ENCODE measurements at places on chromosomes 1 and 21. TPM values are rescaled to one million over a fixed set of nuclear protein-coding genes. Genes with fewer than 3 reads are reported as not detected.

DNA sequence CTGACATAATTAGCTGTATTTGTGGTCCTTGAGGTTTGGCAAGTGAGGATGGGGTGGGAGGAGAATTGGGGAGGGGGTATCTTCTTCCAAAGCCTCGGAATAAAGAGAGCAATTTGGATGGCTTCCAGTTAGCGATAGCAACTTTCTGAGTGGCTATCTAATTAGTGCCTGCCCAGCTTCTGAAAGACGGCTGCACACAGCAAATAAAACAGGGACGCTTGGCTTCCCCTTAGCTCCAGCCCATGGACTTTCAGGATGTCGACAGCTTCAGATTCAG, 31.1 kb downstream of the KLHDC7A start:
- H3K36me3 ChIP-seq, result no peaks in the 10 kb centered on the region
- no peak for DNase-seq
- H3K4me3 ChIP-seq, result no peak overlapping the region
- no peaks in the 10 kb centered on the region for H3K27me3 ChIP-seq
- no peak overlapping the region for H3K27ac ChIP-seq
- H3K4me1 ChIP-seq, result no peaks in the 10 kb centered on the region

GRCh38 chr1:208010487-208011071, 99.7 kb upstream of the CD34 start:
- DNase-seq, result no peak
- H3K4me3 ChIP-seq, result no peak overlapping the region
- H3K36me3 ChIP-seq, result no peaks in the 10 kb centered on the region
- H3K27ac ChIP-seq, result no peak overlapping the region

DNA sequence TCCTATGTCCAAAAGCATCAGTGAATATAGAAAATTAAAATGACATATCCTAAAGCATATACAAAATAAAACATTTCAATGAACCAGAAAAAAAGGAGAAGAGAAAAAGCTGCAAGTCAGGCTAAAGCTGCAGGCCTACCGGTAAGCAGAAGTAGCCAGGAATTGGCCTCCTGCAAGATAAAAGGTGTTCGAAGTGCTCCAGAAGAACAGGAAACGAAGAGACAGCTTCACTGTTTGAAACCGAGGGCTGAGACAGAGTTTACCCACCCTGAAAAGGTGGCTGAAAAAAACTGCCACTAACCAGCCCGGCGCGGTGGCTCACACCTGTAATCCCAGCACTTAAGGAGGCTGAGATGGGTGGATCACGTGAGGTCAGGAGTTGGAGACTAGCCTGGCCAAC, 37.4 kb downstream of the NSL1 start:
- H3K27me3 ChIP-seq, result no peaks in the 10 kb centered on the region
- no peaks in the 10 kb centered on the region for H3K36me3 ChIP-seq
- no peak overlapping the region for H3K4me3 ChIP-seq
- H3K4me1 ChIP-seq, result peaks cover 33% of the 10 kb centered on the region

- peaks cover 12% of the 10 kb centered on the region for H3K4me1 ChIP-seq
- H3K27ac ChIP-seq, result peak overlapping the region; percentile 89
- peak overlapping the region; percentile 97 for H3K4me3 ChIP-seq
These were observed 1.1 kb downstream of the ERO1B start for GRCh38 chr1:236280438-236281197.

Gene S100A7A
- not detected for total RNA-seq

- H3K4me1 ChIP-seq, result peaks cover 33% of the 10 kb centered on the region
- peaks cover 22% of the 10 kb centered on the region for H3K36me3 ChIP-seq
- peak overlapping the region; percentile 70 for H3K27ac ChIP-seq
These were observed 202.6 kb downstream of the APP start for GRCh38 chr21:25967901-25968438.

GRCh38 chr1:221840511-221841243, 98.8 kb upstream of the DUSP10 start:
- H3K27ac ChIP-seq, result no peak overlapping the region
- H3K36me3 ChIP-seq, result no peaks in the 10 kb centered on the region
- no peak overlapping the region for H3K4me3 ChIP-seq

GRCh38 chr1:65921446-65921845, 128.8 kb downstream of the PDE4B start:
- H3K27me3 ChIP-seq, result no peaks in the 10 kb centered on the region
- DNase-seq, result no peak
- H3K4me1 ChIP-seq, result no peaks in the 10 kb centered on the region
- no peaks in the 10 kb centered on the region for H3K36me3 ChIP-seq
- no peak overlapping the region for H3K4me3 ChIP-seq

DNA sequence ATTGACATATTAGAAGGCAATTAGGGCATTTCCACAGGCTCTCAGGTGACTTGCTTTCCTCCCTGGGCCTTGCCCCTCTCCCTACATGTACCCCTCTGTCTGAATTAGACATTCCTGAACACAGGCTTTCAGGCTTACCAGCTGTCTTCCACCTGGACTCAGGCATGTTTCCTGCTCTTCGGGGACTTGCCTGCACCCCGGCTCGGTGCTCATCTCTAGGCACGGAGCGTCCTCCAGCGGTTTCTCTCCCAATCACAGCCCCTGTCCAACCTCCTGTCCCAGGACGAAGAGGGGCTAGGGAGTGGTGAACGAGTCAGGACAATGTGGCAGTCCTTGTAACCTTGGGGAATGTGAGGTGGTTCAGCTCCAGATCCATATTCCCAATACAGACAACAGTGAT, 4.2 kb downstream of the PROK1 start:
- H3K4me1 ChIP-seq, result peaks cover 9% of the 10 kb centered on the region
- no peaks in the 10 kb centered on the region for H3K36me3 ChIP-seq
- no peak overlapping the region for H3K4me3 ChIP-seq

Gene PADI1
- total RNA-seq, result not detected

- H3K27me3 ChIP-seq, result no peaks in the 10 kb centered on the region
- H3K4me3 ChIP-seq, result no peak overlapping the region
- H3K27ac ChIP-seq, result no peak overlapping the region
- peaks cover 82% of the 10 kb centered on the region for H3K4me1 ChIP-seq
- DNase-seq, result no peak
- no peaks in the 10 kb centered on the region for H3K36me3 ChIP-seq
These were observed 22.0 kb downstream of the MAN1A2 start for GRCh38 chr1:117389284-117389683.

DNA sequence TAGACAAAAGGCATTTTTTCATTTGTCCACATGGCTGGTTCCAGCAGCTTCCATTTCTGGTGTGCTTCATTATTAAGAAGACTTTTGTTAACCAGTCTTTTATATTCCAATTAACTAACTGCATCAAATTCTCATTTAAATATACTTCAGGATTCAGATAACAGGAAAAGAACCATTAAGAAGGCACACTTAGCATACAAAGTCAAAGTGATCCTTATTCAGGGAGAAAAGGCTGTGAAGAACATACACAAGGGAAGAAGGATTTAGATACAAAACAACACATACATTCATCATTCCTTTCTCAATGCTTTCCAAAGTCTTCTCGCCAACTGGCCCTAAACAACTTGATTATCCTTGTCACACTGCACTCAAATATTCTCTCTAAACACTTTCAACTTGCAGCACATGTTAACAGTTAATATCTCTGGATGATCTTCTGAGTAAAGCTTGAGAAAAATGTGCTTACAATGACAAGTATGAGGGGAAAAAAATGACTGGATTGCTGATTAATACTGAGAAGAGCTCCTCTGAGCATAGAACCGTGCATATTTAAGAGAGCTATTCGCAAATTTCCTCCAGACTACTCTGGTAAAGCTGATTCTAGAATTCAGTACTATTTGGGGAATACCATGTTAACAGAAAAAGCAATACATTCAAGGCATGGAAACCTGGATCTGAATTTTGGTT, 225.2 kb upstream of the TNR start:
- H3K27ac ChIP-seq, result no peak overlapping the region
- no peaks in the 10 kb centered on the region for H3K4me1 ChIP-seq
- no peaks in the 10 kb centered on the region for H3K27me3 ChIP-seq
- DNase-seq, result no peak

Gene KCNK1
- 1.3 TPM for total RNA-seq

GRCh38 chr1:38546636-38547035, 312.9 kb downstream of the RRAGC start:
- H3K36me3 ChIP-seq, result no peaks in the 10 kb centered on the region
- no peak for DNase-seq
- H3K4me3 ChIP-seq, result no peak overlapping the region
- no peaks in the 10 kb centered on the region for H3K27me3 ChIP-seq
- H3K27ac ChIP-seq, result no peak overlapping the region

DNA sequence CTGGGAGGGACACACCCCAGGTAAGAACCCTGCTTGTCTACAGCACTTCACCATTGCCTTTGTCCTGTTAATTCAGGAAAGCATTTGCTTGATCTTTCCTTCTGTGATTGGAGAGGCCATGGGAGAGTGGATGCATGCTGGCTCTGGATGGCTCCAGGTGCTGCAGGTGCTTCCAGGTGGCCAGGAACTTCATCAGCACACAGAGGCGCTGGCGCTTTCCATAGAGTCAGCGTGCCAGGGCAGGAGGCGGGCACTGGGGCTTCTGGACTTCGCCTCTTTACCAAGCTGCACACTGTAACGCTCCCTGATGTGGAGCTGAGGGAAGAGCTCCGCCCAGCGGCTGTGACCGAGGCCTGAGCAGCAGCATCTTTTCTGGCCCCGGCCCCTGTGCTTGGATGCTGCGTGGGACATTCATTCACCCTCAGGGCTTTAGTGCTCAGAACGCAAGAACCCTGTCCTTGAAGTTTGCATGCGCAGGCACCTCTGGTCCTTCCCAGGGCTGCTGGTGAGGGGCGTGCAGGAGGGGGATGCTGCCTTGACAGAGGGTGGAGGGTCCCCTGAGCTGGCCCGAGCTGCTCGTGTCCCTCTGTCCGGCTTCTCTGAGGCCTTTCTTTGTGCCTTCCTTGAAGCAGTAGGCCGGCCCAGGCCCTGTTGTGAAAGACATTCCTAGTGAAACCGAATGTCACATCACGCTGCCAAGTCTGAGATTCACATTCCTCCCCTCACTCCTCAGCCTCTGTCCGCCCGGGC, 1.6 kb upstream of the MX2 start:
- H3K27ac ChIP-seq, result peak overlapping the region; percentile 95
- H3K36me3 ChIP-seq, result peaks cover 19% of the 10 kb centered on the region
- DNase-seq, result peak; percentile 80
- no peak overlapping the region for H3K4me3 ChIP-seq
- H3K27me3 ChIP-seq, result no peaks in the 10 kb centered on the region

Gene ZMPSTE24
- 24.1 TPM for total RNA-seq

GRCh38 chr1:147625362-147625995, 44.8 kb downstream of the ACP6 start:
- peaks cover 26% of the 10 kb centered on the region for H3K36me3 ChIP-seq
- H3K4me1 ChIP-seq, result peaks cover 59% of the 10 kb centered on the region
- no peaks in the 10 kb centered on the region for H3K27me3 ChIP-seq
- peak overlapping the region; percentile 24 for H3K27ac ChIP-seq
- DNase-seq, result no peak
- no peak overlapping the region for H3K4me3 ChIP-seq

DNA sequence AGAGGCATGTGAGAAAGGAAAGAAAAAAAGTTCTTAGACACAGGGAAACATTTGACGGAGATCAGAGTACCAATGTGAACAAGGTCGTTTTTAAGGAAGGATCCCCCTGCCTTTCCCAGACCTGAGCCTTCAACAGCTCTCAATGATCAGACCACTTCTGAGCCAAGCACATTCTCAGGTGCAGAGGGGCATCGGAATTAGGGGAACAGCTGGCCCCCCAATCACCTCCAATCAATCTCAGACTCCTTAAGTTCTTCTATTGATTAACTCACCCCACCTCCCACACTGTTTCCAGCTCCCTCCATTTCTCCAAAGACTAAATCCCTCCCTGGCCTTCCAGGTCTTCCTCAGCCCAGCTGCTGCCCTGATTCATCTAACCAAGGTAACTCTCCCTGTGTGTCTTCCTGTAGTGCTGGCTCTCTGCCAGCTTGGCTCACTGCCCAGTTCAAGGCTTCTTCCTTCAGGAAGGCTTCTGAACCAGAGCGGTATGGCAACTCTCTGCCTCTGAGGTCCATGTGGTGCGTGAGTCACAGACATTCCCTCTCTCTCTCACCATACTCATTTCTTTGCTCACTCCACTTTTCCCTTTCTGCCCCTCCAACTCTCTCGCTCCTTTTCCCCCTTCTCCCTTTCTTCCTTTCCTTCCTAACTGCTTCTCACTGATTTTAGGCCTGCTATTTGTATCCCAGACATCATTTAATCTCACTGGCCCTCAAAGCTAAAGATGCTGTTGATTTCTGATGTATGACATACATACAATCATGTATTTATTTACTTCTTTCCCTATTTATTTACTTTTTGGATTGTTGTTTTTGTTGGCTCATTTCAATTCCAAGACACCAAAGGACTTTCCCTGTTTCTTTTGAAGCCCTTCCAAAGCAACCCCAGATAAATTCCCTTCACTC, 18.1 kb downstream of the CFAP45 start:
- H3K4me3 ChIP-seq, result no peak overlapping the region
